ENCODE measurements at places on chromosomes 6 and 20.

GRCh38 chr6:160058603-160059215 lies 62.9 kb upstream of the SLC22A1 start:
- DNase-seq: no peak

DNA sequence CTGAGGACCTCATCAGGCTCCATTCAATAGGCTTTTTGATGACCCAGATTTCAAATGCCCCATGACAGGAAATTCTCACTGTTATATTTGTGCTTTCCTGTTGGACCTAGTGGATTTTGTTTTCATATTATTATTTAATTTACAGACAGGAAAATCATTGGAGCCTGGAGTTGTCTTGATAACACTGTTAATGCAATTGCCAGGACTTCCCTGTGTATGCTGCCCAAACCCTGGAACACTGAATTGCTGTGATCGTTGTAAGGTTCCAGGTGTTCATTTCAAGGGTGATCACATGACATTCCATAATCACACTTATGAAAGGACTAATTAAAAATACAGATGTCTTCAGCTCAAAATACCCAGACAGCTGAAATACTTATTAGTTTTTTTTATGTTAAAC lies 783.2 kb downstream of the DHX35 start:
- DNase-seq: no peak

DNA sequence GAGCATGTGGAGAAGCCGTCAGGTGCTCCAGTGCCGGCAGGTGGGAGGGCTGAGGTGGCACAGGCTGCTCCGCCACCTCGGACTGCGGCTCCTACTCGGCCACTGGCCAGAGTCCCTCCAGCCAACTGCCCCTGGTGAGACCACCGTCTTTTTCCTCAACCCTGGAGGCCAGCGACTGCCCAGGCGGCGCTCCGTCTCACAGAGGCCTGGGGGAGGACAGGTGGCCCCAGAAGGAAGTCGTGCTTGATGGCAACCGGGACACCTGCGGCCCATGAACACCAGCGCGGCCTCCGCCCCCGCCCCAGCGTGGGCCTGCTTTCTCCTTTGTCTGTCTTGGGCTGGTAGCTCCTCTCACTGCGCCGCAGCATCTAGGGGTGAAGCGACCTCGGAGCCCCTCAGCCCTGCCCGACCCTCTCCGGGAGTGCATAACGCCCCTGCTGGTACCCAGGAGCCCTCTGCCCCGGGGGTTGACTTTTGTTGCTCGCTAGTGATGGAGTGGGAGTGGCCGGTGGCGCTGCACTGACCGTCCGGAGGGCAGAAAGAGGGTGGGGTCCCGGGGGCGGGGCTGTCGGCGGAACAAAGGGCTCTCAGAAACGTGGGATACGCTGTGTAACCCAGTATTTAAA lies 706 bp upstream of the TUBB2B start:
- no peak for DNase-seq

GRCh38 chr20:57440678-57441509 lies 49.7 kb downstream of the RBM38 start:
- no peak for DNase-seq

DNA sequence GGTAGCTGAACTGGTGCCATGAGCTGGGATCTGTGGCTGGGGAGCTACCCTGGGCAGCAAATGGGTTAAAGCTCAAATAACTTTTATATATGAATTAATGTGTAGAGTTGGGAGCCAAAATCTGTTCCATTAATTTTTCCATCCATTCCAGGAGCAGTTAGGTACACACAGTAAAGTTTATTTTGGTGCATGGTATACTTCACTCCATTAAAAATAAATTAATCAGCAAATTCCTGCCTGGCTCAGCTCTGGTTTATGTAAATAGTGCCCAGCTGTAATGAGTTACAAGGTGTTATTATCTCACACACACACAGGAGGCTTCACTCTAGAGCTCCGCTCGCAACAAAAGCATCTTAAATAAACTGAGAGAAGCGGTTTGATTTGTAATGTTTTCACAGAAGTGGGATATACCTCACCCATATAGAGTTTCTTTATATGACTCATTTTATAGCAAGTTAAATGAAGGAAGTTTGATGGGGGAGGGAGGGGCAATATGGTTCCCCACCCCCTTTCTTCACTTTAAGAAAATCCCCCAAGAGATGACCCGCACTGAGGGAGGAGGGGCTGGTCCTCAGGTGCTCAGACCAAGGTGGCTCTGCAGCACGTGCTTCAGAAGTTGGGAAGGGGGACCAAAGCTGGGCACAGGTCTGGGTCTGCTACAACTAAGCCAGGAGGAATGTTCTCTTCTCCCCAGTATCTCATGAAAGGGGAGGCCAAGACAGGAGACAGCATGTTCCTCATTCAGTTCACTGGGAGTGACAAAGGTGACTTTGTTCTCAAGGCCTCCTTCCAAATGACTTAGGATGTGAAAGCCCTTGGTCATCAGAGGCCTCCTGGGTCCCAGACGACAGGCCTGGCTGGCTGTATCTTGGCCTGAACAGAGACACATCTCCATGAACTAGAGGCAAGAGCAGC lies 10.5 kb upstream of the FAM83C start:
- peak; percentile 40 for DNase-seq

All from choroid plexus epithelial cell (primary cell).